ENCODE measurements at places on chromosomes 2 and 18.

- DNase-seq, result no peak
Measured at GRCh38 chr2:42101206-42102023, 53.6 kb downstream of the PKDCC start.

GRCh38 chr2:113848758-113849415 is 41.0 kb upstream of the ACTR3 start:
- DNase-seq, result no peak

DNA sequence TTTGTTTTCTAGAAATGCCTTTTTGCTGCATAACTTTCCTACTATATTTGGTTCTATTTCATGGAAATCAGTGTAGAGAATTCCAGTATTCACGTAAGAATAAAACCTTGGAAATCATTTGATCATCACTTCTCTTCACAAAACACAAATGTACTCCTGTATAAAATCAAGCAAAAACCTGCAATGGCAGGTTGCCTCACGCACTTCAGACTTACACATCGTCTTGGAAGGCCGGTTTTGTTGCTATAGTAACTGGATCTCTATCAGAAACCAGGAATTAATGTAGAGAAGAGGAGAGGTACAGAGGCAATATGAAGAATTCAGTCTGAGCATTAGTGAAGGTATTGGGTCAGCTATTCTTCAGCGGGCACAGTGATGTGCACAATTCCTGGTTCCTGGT is 370.7 kb upstream of the CYRIA start:
- no peak for DNase-seq

- DNase-seq, result no peak
Measured at GRCh38 chr2:28869494-28870145, 489 bp downstream of the TRMT61B start.

DNA sequence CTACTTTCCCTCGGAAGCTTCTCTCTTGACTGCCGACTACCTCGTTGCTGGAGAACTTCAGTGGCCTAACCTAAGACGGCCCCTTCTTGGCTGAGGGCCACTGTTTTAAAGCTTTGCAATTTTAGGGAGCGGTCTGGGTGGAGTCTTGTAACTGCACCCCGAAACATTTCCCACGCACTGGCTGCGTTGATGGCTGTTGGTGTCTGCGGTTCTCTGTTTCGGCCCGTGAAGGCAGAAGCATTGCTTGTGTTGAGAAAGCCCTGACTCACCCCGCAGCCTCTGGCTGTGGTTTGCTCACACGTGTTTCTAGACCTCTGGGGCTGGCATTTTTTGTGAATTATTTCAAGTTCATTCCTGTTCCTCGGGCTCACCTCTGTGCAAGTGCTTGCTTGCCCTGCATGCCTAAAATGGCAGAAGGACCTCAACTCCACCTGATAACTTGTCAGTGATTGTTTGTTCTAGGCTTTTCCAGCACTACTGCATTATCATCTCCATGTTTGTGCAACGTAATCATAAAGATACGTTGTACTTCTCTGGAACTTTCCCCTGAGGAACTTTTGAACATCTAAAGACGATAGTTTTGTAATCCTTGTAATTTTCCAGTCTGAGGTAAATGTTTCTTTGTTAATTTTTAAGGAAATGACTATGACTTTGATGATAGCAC is 94.2 kb upstream of the DLX2 start:
- no peak for DNase-seq

- no peak for DNase-seq
Measured at GRCh38 chr2:171763602-171764001, 76.3 kb downstream of the DYNC1I2 start.

GRCh38 chr2:229179628-229180027 is 91.5 kb downstream of the PID1 start:
- no peak for DNase-seq

GRCh38 chr2:6452702-6453481 is 412.8 kb downstream of the CMPK2 start:
- no peak for DNase-seq

GRCh38 chr2:238228700-238229099 is 11.1 kb downstream of the HES6 start:
- DNase-seq, result no peak

DNA sequence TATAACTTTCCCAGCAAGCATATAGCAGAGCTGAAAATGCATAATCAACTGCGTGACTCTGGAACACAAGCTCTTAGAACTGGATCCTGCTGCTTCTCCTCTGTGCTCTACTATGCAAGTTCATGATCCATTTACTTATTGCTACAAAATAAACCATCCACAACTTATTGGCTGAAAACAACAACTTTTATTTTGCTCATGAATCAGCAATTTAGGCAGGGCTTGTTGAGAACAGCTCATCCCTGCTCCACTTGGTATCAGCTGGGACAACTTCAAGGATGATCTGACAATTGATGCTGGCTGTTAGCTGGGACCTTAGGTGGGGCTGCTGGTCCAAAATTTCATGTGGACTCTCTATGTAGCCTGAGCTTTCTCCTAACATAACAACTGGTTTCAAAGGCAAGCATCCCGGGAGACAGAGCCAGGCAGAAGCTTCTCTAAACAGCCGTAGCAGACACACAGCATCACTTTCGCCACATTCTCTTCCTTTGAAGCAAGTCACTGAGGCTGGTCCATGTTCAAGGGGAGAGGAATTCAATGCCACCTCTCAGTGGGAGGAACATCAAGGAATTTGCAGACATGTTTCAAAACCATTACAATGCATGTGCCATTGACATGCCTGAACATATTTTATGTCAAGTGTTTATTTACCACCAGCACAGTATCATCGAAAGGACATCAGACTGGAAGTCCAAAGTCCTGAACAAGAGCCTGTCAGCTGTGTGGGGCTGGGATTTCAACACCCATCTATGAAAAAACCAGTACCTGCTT is 153.1 kb upstream of the PKDCC start:
- no peak for DNase-seq

- DNase-seq, result no peak
Measured at GRCh38 chr18:68984342-68984741, 186.5 kb downstream of the CCDC102B start.

GRCh38 chr18:73785300-73785699 is 362.3 kb downstream of the FBXO15 start:
- no peak for DNase-seq

- DNase-seq, result no peak
Measured at GRCh38 chr2:157842106-157842879, 33.8 kb downstream of the ACVR1 start.

DNA sequence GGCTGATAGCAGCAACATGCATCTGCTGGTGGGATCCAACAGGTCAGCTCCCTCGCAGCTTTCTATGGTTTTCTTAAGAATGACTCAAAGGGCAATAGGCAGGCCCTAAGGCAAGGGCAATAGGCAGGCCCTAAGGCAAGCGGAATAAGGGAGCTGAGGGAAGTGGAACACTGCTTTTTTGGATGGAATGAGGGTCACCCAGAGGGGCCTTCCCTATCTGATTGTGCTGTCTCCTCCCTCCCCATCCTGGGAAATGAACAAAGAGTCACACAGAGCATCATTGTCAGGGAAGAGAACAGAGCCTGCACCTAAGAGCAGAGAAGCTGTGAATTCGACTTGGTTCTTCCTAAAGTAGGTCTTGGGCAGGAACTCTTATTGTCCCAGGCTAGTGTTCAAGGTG is 43.3 kb upstream of the PTPRM start:
- no peak for DNase-seq

DNA sequence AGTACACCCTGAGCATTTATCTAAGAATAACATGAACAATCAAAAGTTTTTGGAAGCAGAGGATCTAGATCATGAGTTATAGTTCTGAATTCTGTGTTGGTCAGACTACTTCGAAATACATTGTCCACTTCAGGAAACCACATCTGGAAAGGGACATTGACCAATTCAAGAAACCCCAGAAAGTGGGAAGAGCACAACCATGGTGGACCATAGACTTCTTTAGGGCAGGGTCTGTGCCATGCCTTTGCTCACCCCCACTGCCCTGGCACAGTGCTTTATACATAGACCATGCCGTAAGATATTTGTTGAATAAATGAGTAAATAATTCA is 44.3 kb upstream of the CYP1B1 start:
- DNase-seq, result no peak

DNA sequence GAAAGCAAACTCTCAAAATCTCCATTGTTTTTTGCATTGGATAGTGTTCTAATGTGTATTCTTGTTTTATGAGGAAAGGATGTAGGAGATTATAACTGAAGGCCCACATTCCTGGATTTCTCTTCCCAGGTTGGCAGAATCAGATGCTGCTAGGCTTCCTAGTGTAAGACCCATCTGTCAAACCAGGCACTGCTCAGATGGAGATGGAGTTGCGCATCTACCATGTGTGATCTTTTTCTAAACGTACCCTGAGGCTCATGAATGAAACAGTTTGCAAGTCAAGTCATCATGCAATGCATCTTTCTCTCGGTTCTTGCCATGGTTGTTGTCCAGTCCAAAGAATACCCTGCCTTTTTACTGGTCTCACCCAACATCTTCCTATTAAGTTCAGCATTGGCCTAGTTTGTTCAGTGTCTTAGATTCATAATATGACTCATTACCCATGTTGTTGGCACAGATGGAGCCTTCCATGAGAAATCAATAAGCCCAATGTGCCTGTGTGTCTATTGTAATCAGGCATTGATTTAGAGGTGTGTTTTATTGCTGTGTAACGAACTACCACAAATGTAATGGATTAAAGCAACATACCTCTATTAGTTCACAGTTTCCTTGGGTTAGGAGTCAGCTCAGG is 127.4 kb downstream of the NYAP2 start:
- DNase-seq, result no peak

DNA sequence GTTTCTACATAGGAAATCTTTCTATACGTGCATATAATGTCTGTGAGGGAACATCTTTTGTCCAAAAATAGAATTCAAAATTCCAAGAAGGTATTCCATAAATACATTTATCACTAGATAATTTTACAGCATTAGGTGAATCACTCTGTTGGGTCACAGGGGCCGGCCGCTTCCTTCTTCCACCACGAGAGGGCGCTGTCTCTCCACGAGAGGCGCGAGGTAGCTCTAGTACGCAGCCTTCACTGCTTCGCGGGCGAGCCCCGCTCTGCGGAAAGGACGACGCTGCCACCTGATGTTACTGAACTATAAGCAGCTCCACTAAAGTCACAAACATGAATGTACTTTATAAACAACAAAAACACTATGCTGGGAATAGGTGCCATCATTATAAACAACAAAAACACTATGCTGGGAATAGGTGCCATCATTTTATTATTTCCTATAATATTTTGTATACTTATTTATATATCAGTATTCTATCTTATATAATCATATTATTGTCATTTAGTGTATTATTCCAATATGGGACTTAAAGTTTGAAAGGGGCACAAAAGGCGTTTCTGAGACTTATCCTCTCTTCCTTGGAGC is 69.4 kb upstream of the REV1 start:
- DNase-seq, result peak; percentile 81

- peak; percentile 6 for DNase-seq
Measured at GRCh38 chr18:55585920-55586561, 2.0 kb downstream of the TCF4 start.

DNA sequence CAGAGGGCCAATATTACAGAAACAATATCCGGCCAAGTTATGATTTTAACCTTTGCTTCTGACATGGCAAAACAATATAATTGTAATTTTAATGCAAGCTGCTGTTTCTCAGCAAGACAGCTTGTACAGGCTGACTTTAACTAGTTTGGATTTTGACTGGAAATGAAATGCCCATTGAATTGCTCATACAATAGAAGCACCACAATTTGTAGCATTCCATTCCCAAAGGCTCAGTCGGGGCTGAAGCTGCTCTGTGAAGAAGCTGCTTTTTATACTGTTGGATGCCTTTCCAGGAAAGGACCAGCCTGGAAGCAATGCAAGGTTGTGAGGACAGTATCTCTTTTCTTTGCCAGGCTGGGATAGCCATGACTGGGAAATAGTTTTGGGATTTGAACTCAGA is 677.0 kb upstream of the FANCL start:
- DNase-seq, result no peak

DNA sequence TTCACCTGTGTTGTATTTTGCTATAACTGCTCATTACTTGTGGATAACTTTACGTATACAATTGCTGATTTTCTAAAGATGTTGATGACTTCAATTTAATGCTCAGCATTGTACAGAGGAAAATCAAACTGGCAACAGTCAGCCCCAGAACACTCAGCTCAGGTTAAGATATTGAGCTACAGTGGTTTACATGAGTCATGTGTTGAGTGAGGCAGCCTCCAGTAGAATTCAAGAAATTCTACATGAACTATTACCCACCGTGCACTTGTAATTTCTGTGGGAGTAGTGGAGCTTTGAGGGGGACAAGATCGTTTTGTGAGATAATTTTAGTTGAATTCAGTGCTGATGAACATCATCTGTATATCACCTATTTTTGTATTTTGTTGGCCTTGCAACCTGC is 292.3 kb downstream of the ALPK2 start:
- no peak for DNase-seq

DNA sequence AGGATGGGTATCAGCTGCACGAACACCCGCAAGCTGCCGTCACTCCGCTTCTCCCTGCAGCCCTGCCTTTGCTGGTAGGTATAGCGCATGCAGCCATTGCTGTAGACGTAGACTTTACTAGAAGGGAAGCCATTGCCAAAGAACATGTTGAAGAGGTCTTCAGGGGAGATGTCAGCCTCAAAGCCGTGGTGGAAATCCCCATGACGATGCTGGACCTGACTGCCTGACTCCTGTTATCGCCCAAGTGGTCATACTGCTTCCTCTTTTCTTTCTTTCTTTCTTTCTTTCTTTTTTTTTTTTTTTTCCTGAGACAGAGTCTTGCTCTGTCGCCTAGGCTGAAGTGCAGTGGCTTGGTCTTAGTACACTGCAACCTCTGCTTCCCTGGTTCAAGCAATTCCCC is 68.7 kb upstream of the SPRED2 start:
- no peak for DNase-seq

DNA sequence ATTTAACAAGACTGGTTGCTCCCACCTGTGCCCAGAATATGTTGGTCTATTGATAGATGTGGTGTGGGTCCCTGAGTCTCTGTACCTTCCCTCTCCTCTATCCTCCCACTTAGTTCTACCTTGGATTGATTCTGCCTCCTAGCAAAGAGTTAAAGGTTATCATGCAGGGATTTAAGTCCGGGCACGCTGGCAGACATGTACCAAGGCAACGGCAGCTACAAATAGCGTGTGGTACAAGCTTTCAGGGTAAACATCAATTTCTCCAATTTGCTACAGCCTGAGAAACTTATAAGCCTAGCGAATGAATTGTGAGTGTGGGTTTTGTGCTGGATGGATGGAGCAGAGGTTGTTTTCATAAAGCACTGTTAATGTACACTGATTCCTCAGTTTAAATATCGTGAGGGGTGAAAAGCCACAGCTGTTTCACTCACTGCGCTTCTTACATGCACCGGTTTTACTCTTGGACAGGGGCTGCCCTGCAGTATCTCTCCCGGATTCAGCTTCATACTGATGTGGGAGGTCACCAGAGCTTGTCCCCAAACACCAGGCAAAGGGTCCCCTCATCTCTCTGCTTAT is 289.8 kb downstream of the ICOS start:
- no peak for DNase-seq

Data from NCI-H1694 (cell line).